ENCODE measurements at places on chromosomes 5 and 9.

GRCh38 chr9:130182381-130182909, 10.2 kb downstream of the NCS1 start:
- DNase-seq, result no peak

DNA sequence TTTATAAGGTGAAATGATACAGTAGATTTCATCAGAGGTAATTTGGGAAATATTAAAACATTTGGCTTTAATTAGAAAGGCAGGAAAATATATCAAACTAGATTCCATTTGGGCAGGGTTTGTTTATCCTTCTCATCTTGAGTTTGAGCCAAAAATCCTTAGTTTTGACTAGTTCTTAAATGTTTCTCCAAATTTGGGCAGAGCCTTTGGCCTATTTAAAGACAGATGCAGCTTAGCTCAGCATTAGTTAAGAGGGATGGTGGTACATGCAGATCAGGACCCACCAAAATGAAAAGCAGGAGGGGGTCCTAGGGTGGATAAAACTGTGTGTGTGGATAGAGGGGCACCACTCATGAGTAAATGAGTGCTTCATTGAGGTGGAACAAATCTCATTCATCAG, 20.3 kb upstream of the ARRDC3 start:
- no peak for DNase-seq

GRCh38 chr9:121682201-121682600, 30.8 kb downstream of the DAB2IP start:
- no peak for DNase-seq

GRCh38 chr5:103744159-103744558, 181.6 kb upstream of the NUDT12 start:
- no peak for DNase-seq

DNA sequence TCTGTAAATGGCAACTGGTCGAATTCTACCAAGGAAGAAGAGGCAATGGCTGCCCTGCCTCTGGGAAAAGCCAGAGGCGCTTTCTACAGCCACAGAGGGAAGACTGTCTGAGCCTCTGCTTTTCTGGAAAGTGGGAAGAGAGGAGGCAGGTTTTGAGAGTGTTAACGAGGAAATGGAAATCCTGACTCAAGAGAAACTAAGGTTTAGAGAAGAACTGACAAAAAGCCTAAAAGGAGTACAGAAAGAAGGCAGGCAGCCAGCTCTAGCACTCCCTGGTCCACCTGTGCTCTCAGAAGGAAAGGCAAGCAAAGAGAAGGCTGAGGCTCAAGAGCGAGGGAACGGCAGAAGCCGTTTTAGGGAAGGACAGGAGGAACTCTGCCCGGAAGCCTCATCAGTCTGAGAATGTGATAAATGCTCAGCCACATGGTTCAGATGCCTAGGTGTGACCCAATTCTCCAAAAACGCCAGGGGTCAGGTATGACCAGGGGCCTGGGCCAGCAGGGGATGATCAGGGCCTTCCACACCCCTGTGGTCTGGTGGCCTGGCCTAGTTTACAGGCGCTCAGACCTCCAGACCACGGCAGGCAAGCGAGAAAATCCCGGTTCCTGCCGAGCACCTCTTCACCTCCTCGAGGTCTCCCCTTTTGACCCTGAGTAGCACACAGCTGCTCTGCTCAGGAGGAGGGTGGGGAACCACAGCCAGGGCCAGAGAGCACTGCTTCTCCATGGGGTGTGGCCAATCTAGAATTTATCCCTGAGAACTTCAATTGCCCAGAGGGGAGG, 79.9 kb upstream of the FBXW11 start:
- no peak for DNase-seq

DNA sequence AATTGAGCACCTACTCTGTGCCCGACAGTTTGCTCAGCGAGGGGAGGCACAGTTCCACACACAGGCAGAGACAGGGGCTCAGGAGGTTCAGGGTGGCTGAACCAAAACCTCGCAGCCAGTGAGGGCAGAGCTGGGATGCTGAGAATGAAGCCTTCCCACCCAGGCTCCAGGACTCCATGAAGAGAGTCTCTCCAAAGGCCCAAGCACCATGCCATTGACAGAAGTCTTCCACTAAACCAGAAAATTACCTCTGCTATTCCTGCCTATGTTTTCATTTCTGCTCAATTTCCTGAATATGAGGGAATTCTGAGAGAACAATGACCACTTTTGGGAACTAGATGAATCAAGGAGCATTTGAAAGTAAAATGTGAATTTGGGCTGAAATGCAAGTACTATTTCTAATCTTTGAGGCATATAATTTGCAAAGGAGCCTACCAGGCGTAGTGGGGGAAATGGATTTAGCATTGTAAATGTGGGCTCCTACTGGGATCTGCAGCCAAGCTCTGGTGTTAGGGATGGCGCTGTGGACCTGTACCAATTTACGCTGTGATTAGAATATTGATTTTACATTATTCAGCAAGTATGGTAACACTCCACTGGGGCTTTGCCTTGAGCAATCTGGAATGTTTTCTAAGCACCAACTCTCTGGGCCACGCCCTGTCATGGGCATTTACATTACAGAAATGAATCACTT, 91.9 kb downstream of the DRD1 start:
- DNase-seq, result no peak

- no peak for DNase-seq
Measured at GRCh38 chr5:72269411-72269780, 50.6 kb downstream of the MRPS27 start.

GRCh38 chr5:94423411-94423810, 195.0 kb downstream of the KIAA0825 start:
- no peak for DNase-seq

- no peak for DNase-seq
Measured at GRCh38 chr5:601771-602465, 10.2 kb upstream of the CEP72 start.

GRCh38 chr9:130174920-130175321, 2.7 kb downstream of the NCS1 start:
- no peak for DNase-seq

DNA sequence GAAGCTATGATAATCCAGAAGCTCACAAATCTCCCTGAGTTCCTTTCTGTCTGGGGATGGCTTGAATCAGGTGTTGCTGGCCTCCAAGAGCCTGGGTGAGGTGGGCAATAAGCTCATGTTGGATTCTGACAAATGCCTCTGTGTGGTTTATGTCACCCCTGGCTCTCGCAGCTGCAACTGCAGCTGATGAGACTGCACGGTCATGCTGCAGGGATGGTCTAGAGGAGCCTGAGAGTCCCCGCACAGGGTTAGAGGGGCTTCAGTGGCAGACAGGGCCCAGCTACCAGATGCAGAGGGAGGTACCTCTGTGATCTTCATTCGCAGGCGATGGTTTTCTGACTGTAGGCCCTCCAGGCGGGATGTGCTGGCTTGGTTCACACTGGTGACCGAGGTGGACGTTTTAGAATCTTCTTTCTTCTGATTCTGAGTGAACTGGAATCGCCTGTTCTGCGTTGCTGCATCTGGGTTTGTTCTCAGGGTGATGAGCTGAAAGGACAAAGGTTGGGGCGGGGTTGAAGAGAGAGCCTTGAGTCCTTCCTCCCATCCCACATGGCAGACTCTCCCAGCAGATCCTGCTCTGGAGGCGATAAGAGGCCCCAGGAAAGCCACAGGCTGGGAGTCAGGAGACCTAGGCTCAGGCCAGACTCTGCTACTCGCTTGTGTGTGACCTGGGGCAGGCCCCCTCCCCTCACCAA, 47.6 kb upstream of the TBC1D2 start:
- DNase-seq, result no peak

DNA sequence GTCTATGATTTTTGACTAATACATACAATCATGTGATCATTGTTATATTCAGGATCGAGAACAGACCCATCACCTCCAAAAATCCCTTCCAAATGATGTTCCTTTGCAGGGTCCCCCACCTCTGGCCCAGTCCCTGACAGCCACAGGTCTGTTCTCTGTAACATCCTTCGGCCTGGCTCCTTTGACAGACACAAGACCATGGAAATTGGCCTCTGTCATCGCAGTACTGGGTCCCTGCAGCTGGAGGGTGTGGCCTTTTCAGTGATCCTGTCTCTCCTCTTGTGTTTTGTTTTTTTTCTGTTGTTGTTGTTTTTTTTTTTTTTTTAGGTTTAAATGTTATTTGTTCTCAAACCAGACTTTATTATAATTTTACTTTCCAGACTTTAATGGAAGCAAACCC, 27.4 kb upstream of the ANKRD33B start:
- no peak for DNase-seq

DNA sequence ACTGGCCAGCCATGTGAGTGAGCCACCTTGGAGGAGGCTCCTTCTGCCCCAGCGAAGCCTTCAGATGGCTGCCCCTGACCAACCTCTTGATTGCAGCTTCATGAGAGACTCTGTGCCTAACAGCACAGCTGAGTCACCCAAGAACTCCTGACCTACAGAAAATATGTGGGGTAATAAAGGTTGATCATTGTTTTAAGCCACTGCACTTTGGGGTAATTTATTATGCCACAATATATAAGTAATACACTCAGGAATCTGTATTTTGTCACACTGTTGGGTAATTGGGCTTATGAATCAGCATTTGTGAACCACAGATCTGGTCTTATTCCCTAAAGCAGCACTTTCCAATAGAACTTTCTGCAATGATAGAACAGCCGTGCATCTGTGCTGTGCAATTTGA, 24.4 kb upstream of the VDAC1 start:
- DNase-seq, result no peak

DNA sequence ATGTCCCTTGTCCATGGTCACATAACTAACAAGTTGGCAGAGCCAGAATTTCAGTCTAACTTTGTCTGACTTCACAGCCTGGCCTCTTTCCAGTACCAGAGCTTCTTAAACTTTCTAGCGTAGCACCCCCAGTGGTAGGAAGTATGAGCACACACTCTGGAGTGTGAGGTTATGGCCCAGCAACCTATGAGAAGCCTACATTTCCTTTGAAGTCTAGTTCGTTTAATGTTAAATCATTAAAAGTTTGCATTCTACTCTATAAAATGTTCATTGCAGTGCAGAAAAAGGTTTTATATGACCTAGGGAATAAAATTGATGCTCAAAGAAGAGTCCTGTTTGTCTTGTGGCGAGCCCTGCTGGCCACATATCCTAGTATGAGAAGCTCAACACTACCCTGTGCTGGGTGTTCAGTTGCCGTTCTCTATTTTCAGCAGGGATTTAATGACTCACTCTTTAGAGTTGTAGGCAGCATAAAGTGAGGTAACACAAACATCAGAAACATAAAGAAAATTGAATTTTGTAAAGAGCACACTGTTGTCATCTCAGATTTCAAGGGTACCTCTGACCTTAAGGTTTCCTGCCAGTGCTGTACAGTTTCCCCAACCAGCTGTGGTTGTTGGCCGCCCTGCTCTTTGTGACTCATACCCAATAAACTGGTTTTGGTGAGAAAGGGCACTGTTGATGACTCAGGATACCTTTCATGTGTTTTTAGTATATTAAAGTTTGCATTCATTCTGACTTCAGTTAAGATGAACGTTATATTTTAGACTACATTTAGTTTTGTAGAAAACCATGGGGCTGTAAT, 14.3 kb downstream of the MCCC2 start:
- DNase-seq, result no peak

- DNase-seq, result no peak
Measured at GRCh38 chr5:147687118-147687517, 95.4 kb downstream of the JAKMIP2 start.

- DNase-seq, result no peak
Measured at GRCh38 chr9:37676411-37676830, 25.7 kb downstream of the FRMPD1 start.

DNA sequence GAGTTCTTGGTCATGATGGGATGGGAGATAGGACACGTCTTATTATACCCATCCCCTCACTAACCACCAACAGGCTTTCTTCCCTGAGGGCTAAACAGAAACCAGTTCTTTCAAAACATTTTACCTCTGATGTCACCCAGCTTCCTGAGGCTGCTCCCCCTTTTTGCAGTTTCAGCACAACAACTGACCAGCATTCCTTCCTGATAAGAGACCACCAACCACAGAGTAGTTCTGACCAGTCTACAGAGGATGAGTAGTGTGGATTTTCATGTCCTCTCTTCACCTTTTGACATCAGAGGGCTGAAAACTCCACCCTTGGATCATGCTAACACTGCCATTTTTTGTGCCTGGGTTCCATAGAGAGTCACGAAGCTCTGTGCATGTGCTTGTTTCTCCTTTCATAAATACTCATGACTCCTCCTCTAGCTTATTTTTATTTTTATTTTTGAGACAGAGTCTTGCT, 82.6 kb downstream of the OSTF1 start:
- no peak for DNase-seq

DNA sequence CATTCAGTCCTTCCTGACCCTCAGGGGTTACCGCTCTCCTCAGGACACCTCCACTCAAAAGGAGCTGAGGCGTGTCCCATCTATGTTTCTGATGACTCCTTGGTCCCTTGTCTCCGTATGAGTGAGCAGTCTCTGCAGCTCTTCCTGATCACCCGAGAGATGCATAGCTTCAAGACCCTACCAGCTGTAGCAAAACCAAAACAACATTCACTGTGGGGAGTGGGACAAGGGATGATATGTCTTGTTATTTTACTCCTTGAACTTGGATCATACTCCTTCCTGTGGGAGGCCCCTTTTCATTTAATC, 14.4 kb downstream of the GLDC start:
- no peak for DNase-seq

DNA sequence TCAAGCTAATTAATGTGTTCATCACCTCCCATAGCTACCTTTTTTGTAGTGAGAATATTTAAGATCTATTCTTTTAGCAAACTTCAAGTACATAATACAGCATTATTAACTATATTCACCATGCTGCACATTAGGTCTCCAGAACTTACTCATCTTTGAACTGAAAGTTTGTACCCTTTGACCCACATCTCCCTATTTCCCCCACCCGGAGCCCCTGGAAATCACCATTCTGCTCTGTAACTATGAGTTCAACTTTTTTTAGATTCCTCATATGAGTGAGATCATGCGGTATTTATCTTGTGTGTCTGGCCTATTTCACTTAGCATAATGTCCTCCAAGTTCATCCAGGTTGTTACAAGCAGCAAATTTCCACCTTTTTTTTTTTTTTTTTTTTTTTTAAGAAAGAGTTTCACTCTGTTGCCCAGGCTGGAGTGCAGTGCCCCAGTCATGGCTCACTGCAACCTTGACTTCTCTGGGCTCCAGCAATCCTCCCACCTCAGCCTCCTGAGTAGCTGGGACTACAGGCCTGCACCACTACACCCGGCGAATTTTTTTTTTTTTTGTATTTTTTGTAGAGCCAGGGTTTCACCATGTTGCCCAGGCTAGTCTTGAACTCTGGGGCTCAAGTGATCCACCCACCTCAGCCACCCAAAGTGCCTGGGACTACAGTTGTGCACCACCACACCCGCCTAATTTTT, 100.4 kb upstream of the SAP30L start:
- DNase-seq, result no peak

- no peak for DNase-seq
Measured at GRCh38 chr9:88534456-88535225, at the start of gene NXNL2. NXNL2 (plus strand) TSS chr9:88535178; CDS start chr9:88535435, 257 bp downstream.

DNA sequence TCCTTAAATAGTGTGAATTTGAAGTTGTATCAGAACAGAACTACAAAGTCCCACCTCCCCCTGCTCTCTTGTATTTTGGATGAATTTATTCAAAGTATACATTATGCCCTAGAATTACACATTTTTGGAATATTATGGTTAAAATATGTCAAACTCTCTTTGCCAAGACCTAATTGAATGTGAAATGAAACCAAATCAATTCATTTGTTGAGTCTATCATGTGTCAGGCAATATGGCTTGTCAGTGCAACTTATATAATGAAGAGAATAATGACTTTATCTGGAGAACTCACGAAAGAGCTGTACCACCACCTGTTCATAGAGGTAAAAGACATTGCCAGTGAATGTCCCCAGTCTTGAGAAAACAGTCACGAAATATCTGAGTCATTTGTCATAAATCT, 106.8 kb downstream of the TUSC1 start:
- no peak for DNase-seq

- no peak for DNase-seq
Measured at GRCh38 chr5:90855296-90856010, 296.9 kb downstream of the ADGRV1 start.

Data from left renal pelvis (tissue), 4 donors.